A549 treated with dexamethasone at 1 μM for 4 hours (cell line): ENCODE measurements at places on chromosomes 16 and 17. TPM values are rescaled to one million over a fixed set of nuclear protein-coding genes. Genes with fewer than 3 reads are reported as not detected.

The RAB37 gene
- total RNA-seq, result 0.83 to 1.2 TPM (median 1.2 TPM) in 5 replicates

The PRSS33 gene
- total RNA-seq, result not detected in 5 replicates

The CX3CL1 gene
- 0.07 to 0.12 TPM (median 0.09 TPM) in 5 replicates for total RNA-seq

The TEKT5 gene
- 0.15 to 0.17 TPM (median 0.16 TPM) in 3 of 5 replicates, not detected in the others for total RNA-seq

The SEZ6 gene
- 0.08 TPM in 1 of 5 replicates, not detected in the others for total RNA-seq

The CCL2 gene
- 4.9 to 10.8 TPM (median 6.1 TPM) in 5 replicates for total RNA-seq

The GFAP gene
- total RNA-seq, result 0.37 to 0.66 TPM (median 0.61 TPM) in 5 replicates

The ENKD1 gene
- total RNA-seq, result 7.4 to 10.9 TPM (median 9.7 TPM) in 5 replicates

The SP2 gene
- total RNA-seq, result 14.8 to 23.7 TPM (median 21.9 TPM) in 5 replicates

The CEMP1 gene
- not detected in 5 replicates for total RNA-seq

The RTN4RL1 gene
- 14.3 to 25.4 TPM (median 21.8 TPM) in 5 replicates for total RNA-seq

The ZPBP2 gene
- not detected in 5 replicates for total RNA-seq

The SLC52A1 gene
- total RNA-seq, result 0.34 to 1.0 TPM (median 0.65 TPM) in 5 replicates

The C16orf96 gene
- total RNA-seq, result 0.04 to 0.06 TPM (median 0.06 TPM) in 5 replicates

The AXIN2 gene
- 0.64 to 1.0 TPM (median 0.80 TPM) in 5 replicates for total RNA-seq

The CSH2 gene
- not detected in 5 replicates for total RNA-seq
